ENCODE measurements at places on chromosomes 2 and 18. TPM values are rescaled to one million over a fixed set of nuclear protein-coding genes. Genes with fewer than 3 reads are reported as not detected.
A peak's percentile ranks its signal among the peaks of the same experiment; 100 is the strongest.

GRCh38 chr2:240246173-240246820, 105.8 kb upstream of the OTOS start:
- DNase-seq, result no peak

The BMP10 gene
- not detected for total RNA-seq

GRCh38 chr2:224565452-224566035, 19.6 kb downstream of the CUL3 start:
- no peak for DNase-seq

DNA sequence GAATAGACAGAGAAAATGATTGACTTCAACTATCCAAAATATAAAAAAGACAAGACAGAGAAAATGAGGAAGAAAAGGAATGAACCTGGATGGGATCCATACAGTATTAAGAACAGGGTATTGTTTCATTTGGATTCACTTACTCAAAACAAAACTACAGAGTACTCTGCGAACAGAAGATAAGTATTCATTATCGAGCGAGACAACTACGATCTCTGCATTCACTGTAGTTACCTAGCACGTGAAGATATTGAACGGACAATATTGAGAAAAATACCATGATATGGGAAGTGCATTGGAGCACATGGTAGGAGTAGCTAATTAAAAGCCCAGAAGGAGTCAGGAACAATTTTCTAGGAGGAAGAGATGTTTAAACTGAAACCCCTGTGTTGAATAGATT, 1.0 kb upstream of the ORC2 start:
- DNase-seq, result no peak

DNA sequence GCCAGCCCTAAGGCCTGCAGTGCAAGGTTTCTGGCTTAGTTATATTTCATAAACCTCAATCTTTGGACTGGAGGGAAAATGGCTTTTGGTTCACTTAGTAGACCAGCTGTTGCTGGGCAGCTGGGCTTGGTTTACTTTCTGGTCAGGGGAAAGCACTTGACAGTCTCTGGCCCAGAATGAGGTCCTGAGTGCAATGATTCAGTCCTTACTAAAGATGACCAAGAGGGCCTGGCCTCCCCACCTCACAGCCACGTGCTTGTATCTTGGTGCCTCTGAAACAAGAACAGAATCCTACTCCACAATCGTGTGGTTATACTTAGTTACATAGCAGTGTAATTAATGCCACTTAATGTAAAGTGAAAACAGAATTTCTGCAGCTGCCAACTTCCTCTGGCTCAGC, 325.5 kb upstream of the MEIS1 start:
- no peak for DNase-seq

The ACTG2 gene
- not detected for total RNA-seq

The SCG2 gene
- not detected for total RNA-seq

DNA sequence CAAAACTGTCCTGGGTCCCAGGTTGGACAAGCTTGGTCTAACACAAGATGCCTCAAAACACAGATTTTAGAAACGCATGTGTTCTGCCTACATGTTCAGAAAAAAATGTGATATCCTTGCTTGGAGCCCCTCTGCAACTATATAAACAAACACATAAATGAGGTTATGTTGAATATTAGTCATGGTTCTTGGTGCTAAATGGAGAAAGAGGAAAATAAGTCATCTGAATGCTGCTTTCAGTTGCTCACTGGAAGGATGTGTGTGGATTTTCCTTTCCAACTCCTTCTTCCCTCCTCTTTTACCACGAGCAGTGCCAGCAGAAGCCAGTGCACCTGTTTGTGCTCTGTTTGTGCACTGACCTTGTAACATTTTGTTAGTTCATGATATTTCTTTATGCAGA, 85.3 kb downstream of the PIEZO2 start:
- DNase-seq, result no peak

DNA sequence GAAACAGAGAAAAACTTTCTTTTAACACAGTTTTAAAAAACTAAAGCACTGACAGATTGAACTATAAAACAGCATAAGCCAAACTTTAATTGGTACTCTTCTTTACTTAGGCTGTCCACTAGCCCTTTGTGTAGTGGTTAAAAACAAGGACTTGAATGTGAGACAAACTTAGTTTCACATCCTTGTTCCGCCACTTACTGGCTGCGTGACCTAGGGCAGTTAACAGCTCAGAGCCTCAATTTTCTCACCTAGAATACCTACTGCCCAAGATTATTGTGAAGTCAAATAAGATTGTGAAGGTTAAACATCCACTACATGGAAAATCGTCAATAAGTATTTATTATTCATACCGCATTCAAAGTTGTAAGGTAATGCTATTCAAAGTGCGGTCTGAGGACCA, 2.0 kb downstream of the WDR35 start:
- no peak for DNase-seq

- no peak for DNase-seq
Measured at GRCh38 chr2:218125095-218125494, 733 bp upstream of the CXCR2 start.

DNA sequence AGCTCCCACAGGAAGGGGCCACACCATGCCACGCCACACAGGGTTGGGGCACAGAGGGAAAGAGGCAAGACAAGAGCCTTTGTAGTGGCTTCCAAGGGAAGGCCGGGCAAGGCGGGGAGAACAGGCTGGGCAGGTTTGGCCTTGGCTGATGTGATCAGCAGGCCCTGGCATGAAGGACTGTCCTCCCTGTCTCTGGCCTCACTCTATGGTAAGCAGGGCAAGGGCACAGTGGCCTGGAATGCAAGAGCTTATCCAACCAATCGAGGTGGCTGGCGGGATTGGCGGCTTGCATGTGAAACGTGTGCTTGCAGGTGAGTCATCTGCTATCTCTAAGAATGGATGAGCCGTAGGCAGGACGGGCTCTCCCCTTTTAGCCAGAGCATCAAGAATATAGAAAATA, 6.4 kb upstream of the ATP9B start:
- DNase-seq, result no peak

DNA sequence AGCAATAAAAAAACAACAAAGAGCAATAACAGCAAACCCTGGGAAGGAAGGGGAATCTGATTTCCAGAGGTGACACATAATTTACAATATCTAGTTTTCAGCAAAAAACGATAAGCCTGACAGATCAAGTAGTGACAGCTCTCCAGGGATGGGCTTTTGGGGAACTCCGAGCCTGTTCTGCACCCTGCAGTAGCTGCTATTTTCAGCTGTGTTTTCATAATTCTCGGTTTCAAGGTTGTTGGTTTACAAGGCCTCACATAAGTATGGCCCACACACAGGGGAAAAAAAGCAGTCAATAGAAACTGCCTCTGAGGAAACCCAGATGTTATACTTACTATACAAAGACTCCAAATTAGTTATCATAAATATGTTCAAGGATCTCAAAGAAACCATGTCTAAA, 67.7 kb upstream of the CTLA4 start:
- DNase-seq, result no peak

- peak; percentile 8 for DNase-seq
Measured at GRCh38 chr2:240325016-240326007, 110.2 kb upstream of the GPC1 start.

GRCh38 chr2:134245340-134245984, 8.4 kb upstream of the MGAT5 start:
- peak; percentile 86 for DNase-seq

- no peak for DNase-seq
Measured at GRCh38 chr2:222025881-222026271, 272.9 kb downstream of the PAX3 start.

DNA sequence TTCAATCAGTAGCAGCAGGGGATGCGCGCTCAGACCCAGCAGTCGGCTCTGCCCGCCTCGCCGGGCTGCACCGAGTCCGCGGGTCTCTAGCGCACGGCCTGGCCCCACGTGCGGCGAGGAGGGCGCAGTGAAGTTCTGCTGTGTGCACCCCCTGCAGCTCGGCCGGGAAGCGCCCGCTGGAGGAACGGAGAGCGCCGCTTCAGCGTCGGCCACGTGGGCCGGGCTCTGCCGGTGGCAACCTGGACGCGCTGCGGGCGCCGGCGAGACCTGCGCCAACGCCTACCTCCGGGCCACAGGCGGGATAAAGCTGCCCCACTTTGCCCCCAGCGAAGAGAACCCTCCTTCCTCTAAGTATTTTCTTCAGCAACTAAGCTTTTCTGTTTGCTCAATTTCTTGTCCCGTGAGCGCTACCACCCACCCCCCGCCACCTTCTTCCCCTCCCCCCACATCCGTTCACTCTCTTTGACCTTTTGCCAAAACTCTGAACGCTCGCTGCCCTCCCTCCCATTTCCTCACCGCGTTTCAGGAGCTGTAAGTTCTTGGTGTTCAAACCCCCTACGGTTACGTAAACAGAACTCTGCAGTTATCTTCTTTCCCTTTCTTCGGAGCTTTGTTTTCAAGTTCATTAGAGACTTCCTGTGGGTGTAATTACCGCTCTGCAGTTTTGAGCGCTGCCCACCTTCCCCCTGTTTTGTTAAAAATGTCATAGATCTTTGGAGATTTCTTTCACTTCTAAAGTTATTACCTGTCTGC, 42.6 kb upstream of the EDAR start:
- peak; percentile 37 for DNase-seq

GRCh38 chr2:78261454-78261853, 739.3 kb upstream of the LRRTM4 start:
- DNase-seq, result no peak

DNA sequence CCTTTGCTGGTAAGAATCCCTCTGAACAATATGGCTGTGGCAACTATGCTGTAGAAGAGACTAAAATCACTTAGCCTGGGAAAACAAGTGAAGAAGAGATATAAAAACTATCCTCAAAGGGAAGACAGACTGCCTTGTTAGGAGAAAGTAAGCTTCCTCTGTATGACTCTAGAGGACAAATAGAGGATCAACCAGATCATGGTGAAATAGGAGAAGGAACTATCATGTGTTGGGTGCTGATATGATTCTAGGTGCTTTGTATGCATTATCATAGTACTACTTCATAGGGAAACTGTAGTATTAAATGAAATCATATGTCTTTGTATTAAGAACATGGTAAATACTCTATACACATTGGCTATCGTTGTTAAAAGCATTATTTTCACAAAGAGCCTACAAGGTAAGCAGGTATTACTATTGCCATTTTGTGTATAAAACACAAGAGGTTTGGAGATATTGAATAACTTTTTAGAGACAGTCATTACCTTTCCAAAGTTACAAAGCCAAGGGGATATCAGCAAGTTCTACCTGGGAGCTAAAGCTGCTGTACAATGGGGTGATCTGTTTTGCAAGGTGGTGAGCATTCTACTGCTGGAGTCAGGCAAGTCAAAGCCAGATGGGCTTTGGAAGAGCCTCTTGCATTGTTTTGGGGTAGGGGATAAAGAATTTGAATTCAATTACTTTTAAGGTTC, 402.6 kb downstream of the ALK start:
- no peak for DNase-seq

The CFC1 gene
- not detected for total RNA-seq

- peak; percentile 90 for DNase-seq
Measured at GRCh38 chr18:38940863-38941531, 1375.4 kb upstream of the CELF4 start.

GRCh38 chr18:59388817-59389216, 29.8 kb upstream of the LMAN1 start:
- no peak for DNase-seq

DNA sequence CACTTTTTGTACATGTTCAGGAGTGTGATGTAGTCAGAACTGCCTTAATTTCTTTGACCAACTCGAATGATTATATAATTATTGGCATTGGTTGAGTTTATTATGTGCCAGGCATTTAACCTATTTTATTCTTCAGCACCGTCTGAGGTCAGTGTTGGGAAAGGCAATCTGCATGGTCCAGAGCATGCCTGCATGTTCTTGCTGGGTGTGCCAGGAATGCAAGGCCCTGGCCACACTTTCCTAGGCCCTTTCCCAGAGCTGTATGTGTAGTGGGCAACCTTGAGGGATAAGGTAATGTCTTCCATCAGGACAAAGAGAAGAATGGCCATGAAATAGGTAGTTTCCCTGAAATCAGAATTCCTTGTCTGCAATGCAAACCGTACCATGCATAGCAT, 9.7 kb upstream of the SNRNP200 start:
- DNase-seq, result no peak

DNA sequence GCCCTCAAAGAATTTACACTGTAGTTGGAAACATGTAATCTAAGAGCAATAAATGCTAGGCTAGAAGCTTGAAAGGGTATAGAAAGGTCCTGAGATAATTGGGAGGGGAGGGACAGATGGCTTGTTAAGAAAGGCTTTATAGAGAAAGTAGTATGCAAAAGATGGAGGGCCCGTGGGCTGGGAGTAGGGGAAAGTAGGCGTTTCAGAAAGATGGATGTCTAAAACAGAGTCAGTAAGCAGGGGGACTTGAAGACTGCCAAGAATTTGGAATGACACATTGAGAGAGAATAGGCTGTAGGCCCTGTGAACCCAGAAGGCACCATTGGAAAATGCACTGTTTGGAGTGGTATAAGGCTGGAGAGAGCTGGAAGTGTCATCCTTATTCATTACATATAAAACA, 822 bp downstream of the PSMG2 start:
- DNase-seq, result peak; percentile 29

The CYP27A1 gene
- total RNA-seq, result 1.6 TPM

The ADRA2B gene
- total RNA-seq, result 1.3 TPM
